ENCODE measurements at places on chromosomes 5 and 9. TPM values are rescaled to one million over a fixed set of nuclear protein-coding genes. Genes with fewer than 3 reads are reported as not detected.

Gene SKP2
- 14.4 TPM for total RNA-seq

Gene GFI1B
- not detected for total RNA-seq

DNA sequence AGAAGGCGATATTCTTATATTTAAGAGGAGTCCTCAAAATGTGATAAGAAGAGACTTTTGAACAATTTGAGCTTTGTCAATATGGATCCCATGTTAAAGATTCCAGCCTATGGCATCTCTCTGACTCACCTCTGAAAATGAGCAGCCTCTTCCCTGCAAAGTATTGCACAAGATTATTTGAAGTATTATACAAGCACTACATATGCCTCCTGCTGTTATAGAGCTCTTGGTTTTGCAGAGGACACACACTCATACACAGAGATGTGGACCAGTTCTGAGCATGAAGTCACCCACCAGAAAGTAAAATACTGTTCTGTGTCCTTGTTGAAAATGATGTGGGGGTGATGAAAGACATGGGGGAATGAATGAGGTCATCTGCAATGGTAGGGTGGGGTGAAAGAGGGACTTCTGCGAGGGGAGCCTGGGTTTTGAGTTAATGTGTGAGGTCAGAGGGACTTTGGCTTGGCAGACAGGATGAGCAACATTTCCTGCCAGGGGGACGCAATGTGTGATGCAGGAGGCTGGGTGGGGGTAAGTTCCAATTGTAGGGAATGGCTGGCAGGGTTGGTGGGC lies 25.8 kb downstream of the FBXL7 start:
- H3K4me1 ChIP-seq = no peaks in the 10 kb centered on the region
- no peak overlapping the region for H3K27ac ChIP-seq
- H3K27me3 ChIP-seq = no peaks in the 10 kb centered on the region
- peaks cover 4% of the 10 kb centered on the region for H3K36me3 ChIP-seq
- DNase-seq = no peak
- H3K4me3 ChIP-seq = no peak overlapping the region

- no peak for DNase-seq
- no peak overlapping the region for H3K4me3 ChIP-seq
- H3K36me3 ChIP-seq = no peaks in the 10 kb centered on the region
- no peak overlapping the region for H3K27ac ChIP-seq
Measured at GRCh38 chr5:154524181-154524580, 46.2 kb upstream of the HAND1 start.

GRCh38 chr5:143874312-143874711 lies 62.4 kb downstream of the HMHB1 start:
- no peak overlapping the region for H3K4me3 ChIP-seq
- no peak for DNase-seq
- no peaks in the 10 kb centered on the region for H3K27me3 ChIP-seq
- H3K27ac ChIP-seq = no peak overlapping the region
- H3K4me1 ChIP-seq = no peaks in the 10 kb centered on the region

DNA sequence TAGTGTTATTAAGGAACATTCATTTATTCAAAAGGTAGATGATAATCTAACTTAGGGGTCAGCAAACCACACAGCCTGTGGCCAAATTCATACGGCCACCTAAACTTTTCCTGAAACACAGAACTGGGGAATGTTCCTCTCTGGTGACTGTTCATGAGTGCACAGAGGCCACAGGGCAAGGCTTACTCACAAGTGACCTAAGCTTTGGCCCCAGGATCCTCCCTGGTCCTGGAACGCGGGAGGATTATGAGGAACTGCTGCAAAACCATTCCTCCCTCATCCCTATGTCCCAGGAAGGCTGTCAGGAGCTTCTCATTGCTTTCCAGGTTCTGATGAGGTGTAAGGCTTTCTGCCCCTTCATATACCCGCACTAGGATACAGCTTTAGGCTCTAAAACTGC lies 397.6 kb downstream of the SEMA5A start:
- H3K4me1 ChIP-seq = no peaks in the 10 kb centered on the region
- DNase-seq = no peak
- H3K27me3 ChIP-seq = no peaks in the 10 kb centered on the region
- no peak overlapping the region for H3K27ac ChIP-seq
- H3K4me3 ChIP-seq = no peak overlapping the region

- DNase-seq = no peak
- H3K27ac ChIP-seq = peak overlapping the region; percentile 94
- no peaks in the 10 kb centered on the region for H3K36me3 ChIP-seq
- peak overlapping the region; percentile 86 for H3K4me3 ChIP-seq
Measured at GRCh38 chr9:36191686-36192085, 965 bp downstream of the CLTA start.

Gene CD180
- 2.3 TPM for total RNA-seq

DNA sequence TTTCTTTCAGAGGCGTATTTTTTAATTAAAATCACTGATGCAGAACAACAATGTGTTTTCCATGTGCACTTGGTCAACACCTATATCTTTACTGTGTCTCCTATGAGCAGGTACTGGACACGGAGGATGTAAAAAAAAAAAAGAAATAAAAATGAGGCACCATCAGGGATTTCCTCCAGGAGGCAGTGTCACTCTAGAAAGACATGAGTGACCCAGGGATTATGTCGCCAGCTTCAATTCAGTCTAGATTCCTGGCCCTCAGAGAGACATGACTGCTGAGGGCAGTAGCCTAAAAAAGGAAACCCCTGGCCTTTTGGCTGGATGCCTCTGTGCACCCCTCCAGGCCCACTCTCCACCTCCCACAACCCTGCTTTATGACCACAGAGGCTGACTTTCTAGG lies 18.3 kb upstream of the IL33 start:
- H3K27me3 ChIP-seq = no peaks in the 10 kb centered on the region
- H3K4me3 ChIP-seq = no peak overlapping the region
- H3K4me1 ChIP-seq = no peaks in the 10 kb centered on the region
- H3K27ac ChIP-seq = no peak overlapping the region

DNA sequence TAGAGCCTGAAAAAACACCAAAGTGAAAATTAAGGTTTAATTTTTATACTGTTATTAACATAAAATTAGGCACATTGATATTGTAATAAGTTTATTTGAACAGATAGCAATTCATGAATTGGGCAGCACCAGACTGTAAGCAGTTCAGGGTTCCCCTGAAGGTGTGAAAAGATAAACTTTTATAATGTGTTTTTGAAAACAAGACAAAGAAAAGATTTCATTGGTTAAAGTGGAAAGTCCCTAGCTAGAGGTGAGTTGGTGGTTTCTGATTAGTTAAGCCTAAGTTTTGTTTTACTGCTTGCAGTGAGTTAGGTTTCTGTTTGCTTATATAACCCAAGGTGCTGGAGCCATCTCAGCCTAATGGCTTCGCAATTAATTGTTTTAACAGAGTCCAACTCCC lies 96.5 kb upstream of the RPS23 start:
- DNase-seq = no peak
- H3K27ac ChIP-seq = no peak overlapping the region
- H3K4me1 ChIP-seq = peaks cover 4% of the 10 kb centered on the region
- H3K4me3 ChIP-seq = no peak overlapping the region

- H3K4me3 ChIP-seq = no peak overlapping the region
- DNase-seq = no peak
- H3K4me1 ChIP-seq = no peaks in the 10 kb centered on the region
- H3K27me3 ChIP-seq = no peaks in the 10 kb centered on the region
Measured at GRCh38 chr9:82124090-82124489, 135.5 kb downstream of the SPATA31D1 start.

GRCh38 chr9:131432597-131433301 lies 38.9 kb downstream of the PRRC2B start:
- no peak overlapping the region for H3K4me3 ChIP-seq
- H3K27ac ChIP-seq = no peak overlapping the region
- no peaks in the 10 kb centered on the region for H3K27me3 ChIP-seq
- peaks cover 46% of the 10 kb centered on the region for H3K36me3 ChIP-seq
- no peak for DNase-seq
- H3K4me1 ChIP-seq = peaks cover 18% of the 10 kb centered on the region

- no peak overlapping the region for H3K4me3 ChIP-seq
- no peaks in the 10 kb centered on the region for H3K27me3 ChIP-seq
- no peaks in the 10 kb centered on the region for H3K4me1 ChIP-seq
- no peaks in the 10 kb centered on the region for H3K36me3 ChIP-seq
Measured at GRCh38 chr5:126695091-126695490, 81.8 kb upstream of the LMNB1 start.

DNA sequence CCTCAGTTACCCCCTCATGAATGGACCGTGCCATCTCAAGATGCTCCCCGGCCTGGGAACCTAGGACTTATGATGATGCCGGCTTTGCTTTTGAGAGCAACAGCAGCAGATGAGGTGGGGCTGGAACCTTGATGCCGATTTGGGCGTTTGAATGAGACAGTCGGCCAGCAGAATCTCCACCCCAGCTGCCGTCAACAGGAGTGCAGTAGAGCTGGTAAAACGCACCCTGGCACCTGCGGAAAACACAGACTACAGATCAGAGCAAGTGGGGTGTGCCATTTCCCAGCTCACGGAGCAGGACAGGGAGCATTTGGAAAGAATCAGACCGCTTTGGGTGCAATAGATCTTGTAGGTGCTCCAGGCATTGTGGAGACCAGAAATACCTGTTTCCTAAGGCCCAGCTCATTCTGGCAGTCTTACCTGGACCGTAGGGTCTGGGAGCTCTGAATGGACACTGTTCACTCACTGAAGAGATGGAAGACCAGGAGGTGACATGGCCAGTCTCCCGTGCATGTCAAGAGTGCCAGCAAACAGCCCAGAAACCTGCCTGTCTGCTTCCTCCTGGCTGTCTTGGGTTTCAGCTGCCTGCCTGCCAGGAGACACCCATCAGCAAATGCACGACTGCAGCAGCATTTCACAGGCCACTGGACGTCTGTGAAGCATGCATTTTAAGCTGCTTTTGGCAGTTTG lies 317.7 kb upstream of the IRX4 start:
- DNase-seq = no peak
- no peaks in the 10 kb centered on the region for H3K4me1 ChIP-seq
- no peaks in the 10 kb centered on the region for H3K36me3 ChIP-seq
- H3K27ac ChIP-seq = no peak overlapping the region

DNA sequence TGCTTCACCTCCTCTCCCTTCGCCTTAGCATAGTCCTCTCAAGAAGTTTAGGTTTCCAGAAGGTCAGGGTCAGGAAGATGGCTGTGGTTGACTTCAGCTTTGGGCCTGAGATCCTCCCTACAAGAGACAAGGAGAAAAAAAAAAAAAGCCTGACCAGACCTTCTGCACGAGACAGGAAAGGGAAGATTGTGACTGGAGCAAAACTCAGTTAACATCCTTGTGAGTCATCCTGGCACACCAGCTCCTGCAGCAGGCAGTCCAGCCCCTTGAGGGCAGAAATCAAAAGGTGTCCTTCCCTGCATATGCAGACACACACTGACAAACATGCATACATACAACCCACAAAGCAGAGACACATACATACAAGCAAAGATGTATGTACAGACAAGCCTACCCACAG lies 18.0 kb upstream of the ENHO start:
- H3K27ac ChIP-seq = no peak overlapping the region
- DNase-seq = no peak
- no peaks in the 10 kb centered on the region for H3K36me3 ChIP-seq
- no peaks in the 10 kb centered on the region for H3K4me1 ChIP-seq

Gene ARID3C
- total RNA-seq = not detected

GRCh38 chr9:121885345-121885901 lies 207.7 kb downstream of the TTLL11 start:
- no peaks in the 10 kb centered on the region for H3K4me1 ChIP-seq
- no peaks in the 10 kb centered on the region for H3K27me3 ChIP-seq

Gene COL15A1
- 58.6 TPM for total RNA-seq

DNA sequence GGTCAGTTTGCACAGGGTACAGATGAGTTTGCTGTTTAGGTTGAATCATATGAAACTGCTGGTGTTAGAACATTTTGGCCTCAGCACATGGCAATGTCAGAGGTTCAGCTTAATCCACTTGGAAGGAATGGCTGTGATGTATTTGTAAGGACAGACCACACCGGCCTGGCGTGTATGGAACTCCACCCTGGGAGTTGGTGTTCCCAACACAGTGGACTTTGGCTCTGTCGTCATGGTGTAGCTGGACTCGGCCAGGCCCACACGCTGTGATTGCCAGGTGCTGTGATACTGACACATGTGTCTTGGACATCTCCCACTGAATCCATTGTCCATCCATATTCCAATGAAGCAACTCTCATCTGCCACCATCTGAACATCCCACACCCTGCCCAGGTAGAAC lies 90.3 kb downstream of the ZNF618 start:
- no peaks in the 10 kb centered on the region for H3K27me3 ChIP-seq
- DNase-seq = no peak

- no peaks in the 10 kb centered on the region for H3K36me3 ChIP-seq
- H3K4me3 ChIP-seq = no peak overlapping the region
- DNase-seq = no peak
- H3K27me3 ChIP-seq = no peaks in the 10 kb centered on the region
Measured at GRCh38 chr5:82734347-82734746, 342.8 kb downstream of the TMEM167A start.

GRCh38 chr9:127253446-127253845 lies 11.1 kb upstream of the GARNL3 start:
- no peaks in the 10 kb centered on the region for H3K27me3 ChIP-seq
- no peak for DNase-seq
- no peak overlapping the region for H3K27ac ChIP-seq
- H3K4me1 ChIP-seq = no peaks in the 10 kb centered on the region
- H3K4me3 ChIP-seq = no peak overlapping the region
- H3K36me3 ChIP-seq = no peaks in the 10 kb centered on the region

DNA sequence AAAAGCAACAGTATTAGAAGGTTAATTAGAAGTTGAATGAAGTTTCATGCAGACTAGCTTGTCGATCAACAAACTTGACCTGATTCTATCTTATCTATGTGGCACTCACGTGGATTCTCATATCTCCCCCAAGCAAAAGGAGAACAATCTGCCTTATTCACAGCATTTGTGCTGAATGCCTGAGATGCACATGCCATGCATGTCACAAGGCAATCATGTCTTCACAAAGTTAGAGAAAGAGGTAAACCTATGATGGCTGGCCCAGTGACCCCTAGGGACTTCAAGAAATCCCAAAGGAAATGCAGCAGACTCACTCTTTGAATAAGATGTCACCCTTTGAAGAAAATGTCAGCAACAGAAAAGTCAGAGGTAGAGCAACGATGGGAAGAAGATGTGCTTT lies 17.6 kb upstream of the SHOC1 start:
- H3K4me3 ChIP-seq = no peak overlapping the region
- no peak overlapping the region for H3K27ac ChIP-seq
- no peak for DNase-seq

Gene LHX3
- total RNA-seq = not detected

Gene PAPPA
- 6.0 TPM for total RNA-seq

- peaks cover 4% of the 10 kb centered on the region for H3K4me1 ChIP-seq
- H3K27me3 ChIP-seq = no peaks in the 10 kb centered on the region
- H3K27ac ChIP-seq = no peak overlapping the region
Measured at GRCh38 chr9:20480249-20480648, 142.1 kb downstream of the MLLT3 start.

DNA sequence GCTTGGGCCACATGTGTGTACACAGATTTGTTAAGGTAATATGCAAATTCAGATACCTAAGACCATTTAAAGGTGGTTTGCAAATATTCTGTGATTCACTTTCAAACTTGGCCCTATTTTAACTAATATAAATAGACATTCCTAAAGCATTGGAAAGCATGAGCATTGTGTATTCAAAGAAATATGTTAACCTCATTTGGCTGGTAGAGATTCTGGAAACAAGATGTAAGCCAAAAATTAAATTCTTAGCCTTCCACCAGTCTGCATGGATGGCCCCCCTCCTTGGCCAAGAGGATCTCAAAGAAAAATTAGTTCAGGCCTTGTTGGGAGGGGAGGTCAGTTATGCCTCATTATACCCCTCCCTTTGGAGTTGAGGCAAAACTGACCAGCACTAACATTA lies 38.7 kb upstream of the C6 start:
- no peak for DNase-seq
- H3K4me3 ChIP-seq = no peak overlapping the region

- H3K36me3 ChIP-seq = no peaks in the 10 kb centered on the region
- peak overlapping the region; percentile 73 for H3K4me3 ChIP-seq
- peak overlapping the region; percentile 94 for H3K27ac ChIP-seq
Measured at GRCh38 chr9:129458663-129459546, 162.0 kb downstream of the C9orf50 start.
